Fibroblast of the aortic adventitia (primary cell): ENCODE measurements at places on chromosomes 16 and 17. TPM values are rescaled to one million over a fixed set of nuclear protein-coding genes. Genes with fewer than 3 reads are reported as not detected.

Gene OTOP3
- not detected in 2 replicates for total RNA-seq

DNA sequence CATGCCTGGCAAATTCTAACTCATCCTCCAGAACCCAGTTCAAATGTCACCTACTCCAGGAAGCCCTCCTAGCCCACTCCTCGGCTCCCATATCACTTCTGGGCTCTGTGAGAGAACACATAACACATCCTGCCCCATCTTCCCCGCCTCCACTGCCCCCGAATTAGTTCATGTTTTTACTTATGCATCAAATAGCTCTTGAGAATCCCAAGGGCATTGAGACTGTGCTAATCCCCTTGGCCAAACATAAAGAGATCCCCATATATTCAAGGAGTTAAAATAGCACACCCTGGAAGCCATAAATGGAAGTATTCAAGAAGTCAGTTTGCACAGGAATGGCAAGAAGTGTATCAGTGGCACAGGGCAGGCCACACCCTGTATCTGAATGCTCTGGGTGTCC, 2.0 kb upstream of the CREBBP start:
- no peak for DNase-seq

DNA sequence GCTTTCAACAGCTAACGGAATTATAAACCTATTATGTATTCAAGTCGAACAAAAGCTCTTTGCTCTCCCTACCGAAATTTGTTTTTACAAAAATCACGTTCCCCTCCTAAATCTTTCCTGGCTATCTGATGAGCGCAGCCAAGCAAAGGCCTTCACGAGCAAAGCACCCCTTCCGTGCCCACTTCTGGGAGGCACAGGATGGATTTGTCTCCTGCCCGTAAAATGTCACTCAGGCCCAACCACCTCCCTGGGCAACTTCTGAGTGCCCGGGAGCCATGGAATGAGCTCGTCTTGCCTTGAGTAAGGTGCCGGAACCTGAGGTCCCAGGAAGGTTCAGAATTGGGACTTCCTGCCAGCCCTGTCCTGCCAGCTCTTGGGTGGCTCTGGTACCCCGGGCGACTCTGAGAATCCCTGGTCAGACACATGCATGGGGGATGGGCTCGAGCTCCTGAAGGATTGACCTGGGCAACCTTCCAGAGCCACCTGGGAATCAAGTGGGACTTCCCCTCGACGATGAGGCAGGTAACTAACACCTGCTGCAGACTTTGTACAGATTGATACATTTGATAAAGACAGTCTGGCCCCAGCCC, 19.8 kb downstream of the SLC7A5 start:
- no peak for DNase-seq

DNA sequence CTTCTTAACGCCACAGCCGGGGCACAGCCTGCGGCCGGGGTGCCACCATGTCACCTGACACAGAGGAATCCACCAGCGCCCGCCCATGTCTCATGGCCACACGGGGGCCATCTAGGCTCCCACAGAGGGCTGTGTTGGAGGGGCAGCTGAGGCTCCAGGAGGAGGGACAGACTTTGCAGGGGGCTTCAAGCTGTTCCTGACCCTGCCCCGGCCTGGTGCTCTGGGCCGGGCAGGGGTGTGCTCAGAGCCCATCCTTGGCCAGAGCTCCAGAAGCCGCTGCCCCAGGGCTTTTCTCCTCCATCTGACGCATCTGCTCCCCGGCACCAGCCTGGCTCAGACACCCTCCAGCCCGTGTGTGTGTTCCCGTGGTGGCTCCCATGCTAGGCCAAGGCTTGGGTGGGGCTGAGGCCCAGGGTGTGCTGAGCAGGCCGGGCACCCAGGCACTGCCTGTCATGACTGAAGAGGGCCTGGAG, 7.8 kb upstream of the SLC38A10 start:
- DNase-seq, result no peak

Gene ZNF423
- total RNA-seq, result 7.3 and 13.5 TPM in 2 replicates

Gene BRD7
- 34.0 and 49.7 TPM in 2 replicates for total RNA-seq

Gene INCA1
- total RNA-seq, result 0.36 TPM in 1 of 2 replicates, not detected in the other

GRCh38 chr17:78450696-78451345, 72.4 kb downstream of the PGS1 start:
- DNase-seq, result no peak

DNA sequence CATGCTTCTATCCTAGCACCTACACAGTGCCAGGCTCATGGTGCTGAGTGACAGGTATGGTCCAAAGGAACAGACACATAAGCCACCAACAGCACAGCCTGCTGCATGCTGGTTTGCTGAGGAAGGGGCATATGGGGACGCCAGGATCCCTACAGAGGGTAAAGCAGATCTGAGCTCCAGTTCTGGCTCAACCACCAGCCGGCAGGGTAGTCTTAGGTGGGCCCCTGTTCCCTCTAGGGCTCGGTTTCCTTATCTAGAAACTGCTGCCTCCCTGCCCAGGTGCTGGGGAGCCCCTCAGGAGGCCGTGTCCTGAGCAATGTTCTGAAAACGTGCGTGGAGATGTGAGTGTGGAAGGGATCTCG, 24.2 kb upstream of the MRPS23 start:
- DNase-seq, result no peak

Gene NCOR1
- 117 and 139 TPM in 2 replicates for total RNA-seq

Gene DUSP3
- 29.9 and 37.5 TPM in 2 replicates for total RNA-seq

Gene KRTAP2-1
- not detected in 2 replicates for total RNA-seq

- DNase-seq, result peak; percentile 45
Observed at GRCh38 chr17:13931111-13931526, 138.2 kb upstream of the COX10 start.

- no peak for DNase-seq
Observed at GRCh38 chr17:39663688-39664580, 1.2 kb upstream of the TCAP start.

DNA sequence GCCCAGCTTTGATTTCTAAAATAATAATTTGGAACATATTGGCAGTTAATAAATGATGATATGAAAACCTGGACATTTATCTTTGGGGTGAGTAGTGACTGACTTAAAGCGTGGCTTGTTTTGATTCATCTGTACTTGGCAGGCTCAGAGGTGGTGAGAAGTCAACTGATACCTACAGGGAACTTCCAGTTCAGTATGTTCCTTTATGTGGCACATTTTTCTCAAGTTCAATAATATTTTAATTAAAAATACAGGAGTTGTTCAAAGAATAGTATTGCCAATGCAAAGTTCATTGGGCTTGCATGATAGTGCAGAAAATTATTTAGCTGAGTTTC, 34.3 kb downstream of the SLC47A1 start:
- no peak for DNase-seq

DNA sequence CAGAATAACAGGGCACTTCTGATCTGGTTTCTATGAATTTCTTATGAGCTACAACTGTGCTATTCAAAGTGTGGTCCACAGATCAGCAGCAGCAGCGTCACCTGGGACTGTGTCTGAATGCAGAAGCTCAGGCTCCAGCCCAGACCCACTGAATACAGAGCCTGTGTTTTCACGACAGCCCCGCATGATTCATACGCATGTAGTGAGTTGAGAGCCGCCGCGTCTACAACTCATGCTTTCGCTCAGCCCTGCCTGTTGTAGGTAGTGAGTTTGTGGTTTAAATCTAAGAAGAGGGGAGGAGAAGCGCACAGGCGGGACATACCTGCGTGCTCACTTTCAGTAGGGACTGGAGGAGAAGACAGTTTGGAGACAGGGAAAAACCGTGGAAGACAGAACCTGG, 28.5 kb upstream of the ELAC2 start:
- no peak for DNase-seq

Gene HSPB9
- total RNA-seq, result not detected in 2 replicates

DNA sequence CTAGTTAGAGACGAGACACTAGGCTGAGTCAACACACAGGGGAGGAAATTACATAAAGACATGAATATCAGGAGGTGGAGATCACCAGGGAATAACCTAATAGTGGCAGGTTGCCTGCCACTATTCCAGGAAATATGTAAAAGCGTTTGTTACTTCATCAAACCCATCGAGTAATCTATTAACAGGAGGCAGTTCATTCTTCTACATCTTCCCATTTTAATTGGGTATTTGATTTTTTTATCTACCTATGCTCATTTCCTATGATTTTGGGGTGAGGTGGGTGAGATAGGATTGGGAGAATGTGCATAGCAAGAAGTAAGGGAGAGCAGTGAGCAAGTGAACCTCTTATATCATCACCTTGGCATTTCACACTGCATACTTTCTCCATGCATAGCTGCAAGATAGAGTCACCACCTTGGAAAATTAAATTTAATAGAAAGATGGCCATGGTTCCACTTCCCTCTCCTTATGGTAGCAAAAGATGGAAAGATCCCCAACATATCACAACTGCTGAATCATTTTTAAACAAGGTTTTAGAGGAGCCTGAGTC, 312.2 kb downstream of the TMEM114 start:
- DNase-seq, result no peak

DNA sequence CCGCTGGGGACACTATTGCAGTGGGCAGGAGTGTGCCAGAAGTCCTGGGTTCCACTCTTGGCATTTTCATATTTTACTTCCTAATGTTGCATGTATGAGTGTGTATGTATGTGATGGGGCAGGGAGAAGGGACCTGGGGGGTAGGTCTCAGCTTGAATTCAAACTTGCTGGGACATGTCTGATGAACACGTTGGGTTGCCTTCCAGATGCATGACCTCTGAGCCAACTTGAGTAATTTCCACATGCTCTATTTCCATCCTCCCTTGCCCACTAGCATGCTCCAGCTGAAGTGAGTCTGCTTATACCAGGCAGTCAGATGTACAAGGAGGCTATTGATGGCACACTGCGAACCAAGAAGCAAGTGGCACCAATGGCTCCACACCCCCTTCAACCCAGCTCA, 32.9 kb upstream of the SRSF1 start:
- DNase-seq, result no peak

Gene SLC38A8
- total RNA-seq, result not detected in 2 replicates

- no peak for DNase-seq
Observed at GRCh38 chr16:72149676-72150464, 22.1 kb downstream of the PMFBP1 start.

DNA sequence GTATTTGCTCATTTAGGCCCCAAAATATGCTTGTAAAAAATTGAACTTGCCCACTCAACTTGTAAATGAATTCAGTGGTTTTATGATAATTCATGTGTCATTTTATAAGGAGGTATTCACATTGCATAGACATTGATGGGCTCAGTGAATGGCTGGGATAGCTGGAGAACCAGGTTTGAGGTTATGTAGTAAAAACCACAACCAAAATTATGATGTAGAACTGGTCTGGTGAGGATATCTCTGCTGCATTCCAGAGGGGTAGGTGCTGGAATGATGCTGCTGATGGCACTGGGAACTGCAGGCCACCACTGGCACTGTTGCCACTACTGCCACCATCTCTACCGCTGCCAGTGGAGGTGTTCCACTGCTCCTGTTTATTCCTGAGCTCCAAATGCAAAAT, 21.5 kb upstream of the RABEP1 start:
- no peak for DNase-seq

Gene ST6GALNAC2
- total RNA-seq, result 0.63 TPM in 1 of 2 replicates, not detected in the other

Gene ULK2
- total RNA-seq, result 20.4 and 22.1 TPM in 2 replicates

DNA sequence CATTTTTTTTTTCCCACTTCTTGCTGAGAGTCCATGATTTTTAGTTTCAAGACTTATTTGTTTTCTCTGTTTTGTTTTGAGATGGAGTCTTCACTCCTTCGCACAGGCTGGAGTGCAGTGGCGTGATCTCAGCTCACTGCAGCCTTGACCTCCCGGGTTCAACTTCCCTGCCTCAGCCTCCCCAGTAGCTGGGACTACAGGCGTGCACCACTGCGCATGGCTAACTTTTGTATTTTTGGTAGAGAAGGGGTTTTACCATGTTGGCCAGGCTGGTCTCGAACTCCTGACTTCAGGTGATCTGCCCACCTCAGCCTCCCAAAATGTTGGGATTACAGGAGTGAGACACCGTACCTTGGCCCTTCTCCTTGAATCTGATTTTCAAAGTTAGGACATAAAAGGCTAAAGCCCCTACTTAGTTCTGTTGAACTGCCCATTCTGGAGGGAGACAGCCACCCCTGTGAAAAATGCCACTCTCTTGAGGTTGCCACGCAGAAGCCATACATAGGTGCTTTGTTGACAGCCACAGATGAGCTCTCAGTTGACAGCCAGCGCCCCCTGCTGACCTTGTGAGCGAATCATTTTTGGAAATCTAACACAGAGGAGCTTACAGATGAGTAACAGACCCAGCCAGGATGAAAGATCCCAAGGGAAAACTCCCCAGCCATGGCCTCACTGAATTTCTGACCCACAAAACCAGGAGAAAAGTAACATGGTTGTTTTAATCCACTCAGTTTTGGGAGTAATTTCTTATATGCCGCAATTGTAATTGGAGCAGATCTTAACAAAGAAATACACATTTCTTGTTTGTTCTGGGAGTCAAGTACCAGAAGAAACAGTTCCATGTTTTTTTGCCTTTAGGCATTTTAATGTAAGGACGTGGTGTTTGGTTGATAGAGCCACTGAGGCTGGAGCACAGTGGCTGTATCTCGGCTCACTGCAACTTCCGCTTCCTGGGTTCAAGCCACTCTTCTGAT, 38.8 kb downstream of the PKD1L3 start:
- peak; percentile 92 for DNase-seq

Gene GP1BA
- not detected in 2 replicates for total RNA-seq

DNA sequence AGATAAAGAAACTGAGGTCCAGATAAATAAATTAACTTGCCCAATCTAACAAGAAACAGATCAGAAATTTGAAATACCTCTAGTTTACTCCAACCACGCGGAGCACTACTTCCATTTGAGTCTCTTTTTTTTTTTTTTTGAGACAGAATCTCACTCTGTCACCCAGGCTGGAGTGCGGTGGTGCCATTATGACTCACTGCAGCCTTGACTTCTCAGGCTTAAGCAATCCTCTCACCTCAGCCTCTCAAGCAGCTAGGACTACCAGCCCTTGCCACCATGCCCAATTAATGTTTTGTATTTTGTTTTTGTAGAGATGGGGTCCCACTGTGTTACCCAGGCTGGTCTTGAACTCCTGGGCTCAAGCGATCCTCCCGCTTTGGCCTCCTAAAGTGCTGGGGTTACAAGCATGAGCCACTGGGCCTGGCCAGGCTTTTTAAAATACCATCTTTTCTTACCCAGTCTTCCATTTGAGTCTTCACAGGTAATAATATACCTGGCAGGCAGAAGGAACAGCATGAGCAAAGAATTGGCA, 3.3 kb upstream of the NACA2 start:
- DNase-seq, result no peak

Gene CAMKK1
- total RNA-seq, result 8.3 and 17.7 TPM in 2 replicates

- DNase-seq, result peak; percentile 39
Observed at GRCh38 chr17:81794509-81794908, 9.4 kb upstream of the GCGR start.

GRCh38 chr16:11972128-11972527, 4.4 kb upstream of the SNX29 start:
- DNase-seq, result no peak

Gene FOXF1
- 1.6 and 3.0 TPM in 2 replicates for total RNA-seq

- no peak for DNase-seq
Observed at GRCh38 chr16:62462971-62463370, 426.7 kb upstream of the CDH8 start.

Gene PPP4C
- 70.8 and 154 TPM in 2 replicates for total RNA-seq

Gene CDH11
- 397 and 695 TPM in 2 replicates for total RNA-seq

Gene SLC22A31
- not detected in 2 replicates for total RNA-seq

- DNase-seq, result no peak
Observed at GRCh38 chr16:2964475-2965336, 631 bp downstream of the KREMEN2 start.

Gene SCGB1C2
- not detected in 2 replicates for total RNA-seq

Gene TPSD1
- total RNA-seq, result not detected in 2 replicates

Gene ABCC11
- total RNA-seq, result 0.09 and 2.0 TPM in 2 replicates

Gene SLC5A10
- not detected in 2 replicates for total RNA-seq
